Fibroblast of skin of back (primary cell): ENCODE measurements at places on chromosomes 11 and 22.
A peak's percentile ranks its signal among the peaks of the same experiment; 100 is the strongest.

- DNase-seq: no peak
These were observed 84.1 kb downstream of the PDE2A start for GRCh38 chr11:72589802-72590761.

- peak; percentile 13 for DNase-seq
These were observed 77.5 kb downstream of the EFCAB6 start for GRCh38 chr22:43734370-43735150.

DNA sequence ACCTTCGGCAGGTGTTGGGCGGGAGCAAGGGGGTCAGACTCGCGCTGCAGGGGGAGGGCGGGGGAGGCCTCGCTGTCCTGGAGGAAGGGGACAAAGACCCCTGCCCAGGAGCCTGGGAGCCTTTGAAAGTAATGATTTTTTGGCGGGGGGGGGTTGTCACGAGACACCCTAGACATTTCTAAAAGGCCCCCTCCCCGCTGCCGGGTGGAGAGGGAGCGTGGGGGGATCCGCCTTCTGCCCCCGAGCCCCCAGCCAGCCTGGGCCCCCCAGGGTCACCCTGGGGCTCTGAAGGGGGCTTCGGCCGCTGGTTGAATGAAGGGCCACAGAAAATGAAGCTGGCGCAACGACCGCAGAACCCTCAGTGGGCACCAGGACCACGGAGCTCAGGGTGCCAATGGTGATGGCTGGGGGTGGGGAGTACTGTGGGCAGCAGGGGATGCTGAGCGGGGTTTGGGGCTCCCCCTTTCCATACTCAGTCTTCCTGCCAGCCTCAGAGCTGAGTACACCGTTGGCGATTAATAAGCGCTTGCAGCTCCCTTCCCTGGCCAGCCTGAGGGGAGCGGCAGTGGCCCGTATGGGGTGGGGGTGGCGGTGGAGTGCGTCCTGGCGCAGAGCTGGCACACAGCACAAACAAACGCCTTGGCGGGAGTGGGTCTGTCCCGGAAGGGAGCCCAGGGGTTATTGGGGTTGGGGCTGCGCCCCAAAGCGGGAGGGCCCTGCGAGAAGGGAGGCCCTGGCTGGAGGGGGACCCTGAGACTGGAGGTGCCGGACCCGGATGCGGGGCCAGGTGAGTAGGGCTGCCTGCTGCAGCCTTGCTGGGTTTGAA, 1.2 kb upstream of the DUSP8 start:
- DNase-seq: no peak

DNA sequence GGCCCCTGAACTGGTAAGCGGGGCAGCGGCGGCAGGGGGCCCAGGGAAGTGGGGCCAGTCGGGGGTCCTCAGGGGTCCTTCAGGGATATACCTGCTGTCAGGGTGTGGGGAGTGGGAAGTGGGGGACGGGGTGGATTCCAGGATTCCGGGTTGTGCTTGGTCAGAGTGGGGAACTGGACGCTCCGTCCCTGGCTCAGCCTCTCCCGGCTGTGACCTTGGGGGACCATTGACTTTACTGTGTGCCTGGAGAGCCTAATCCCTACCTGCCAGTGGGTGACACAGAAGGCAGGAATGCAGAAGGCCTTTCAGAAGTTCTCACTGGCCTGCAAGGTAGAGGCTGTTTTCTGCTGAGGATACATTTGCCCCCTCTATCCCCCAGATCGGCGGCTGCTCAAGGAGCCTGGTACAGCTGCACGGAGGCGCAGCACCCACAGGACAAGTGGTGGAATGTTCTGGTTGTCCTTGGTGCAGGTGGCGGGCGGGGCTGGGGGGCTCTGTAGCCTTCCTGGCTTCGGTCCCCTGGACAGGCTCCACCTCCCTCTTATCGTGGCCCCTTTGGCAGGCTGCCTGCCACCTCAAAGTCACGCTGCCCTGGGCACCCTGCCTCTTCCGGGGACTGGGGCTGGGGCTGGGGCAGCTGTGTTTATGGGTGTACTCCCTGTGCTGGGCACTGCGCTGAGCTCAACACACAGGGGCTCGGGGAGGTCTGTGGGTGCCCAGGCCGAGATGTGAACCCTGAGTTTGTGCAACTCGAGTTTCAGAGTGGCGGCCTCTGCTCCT, 18.4 kb downstream of the KCNQ1 start:
- DNase-seq: no peak

- peak; percentile 79 for DNase-seq
These were observed 79.3 kb downstream of the ADAMTS15 start for GRCh38 chr11:130527636-130528297.

DNA sequence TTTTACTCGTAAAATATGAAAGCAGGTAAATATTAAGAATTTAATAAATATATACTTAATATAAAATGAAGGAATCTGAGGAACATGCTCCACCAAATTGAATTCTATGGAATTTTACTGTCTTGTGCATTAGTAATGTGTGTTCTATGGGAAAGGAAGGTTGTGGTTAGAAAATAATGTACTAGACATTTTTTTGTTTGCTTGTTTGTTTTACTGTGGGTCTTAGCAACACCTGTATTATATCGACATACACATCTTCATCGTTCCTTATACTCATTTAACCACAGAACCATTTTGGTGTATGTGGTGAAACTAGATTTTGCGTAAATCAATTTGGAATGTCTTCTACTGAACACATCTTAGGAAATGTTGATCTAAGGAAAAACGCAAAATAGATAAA, 114.1 kb upstream of the MTMR2 start:
- DNase-seq: no peak

DNA sequence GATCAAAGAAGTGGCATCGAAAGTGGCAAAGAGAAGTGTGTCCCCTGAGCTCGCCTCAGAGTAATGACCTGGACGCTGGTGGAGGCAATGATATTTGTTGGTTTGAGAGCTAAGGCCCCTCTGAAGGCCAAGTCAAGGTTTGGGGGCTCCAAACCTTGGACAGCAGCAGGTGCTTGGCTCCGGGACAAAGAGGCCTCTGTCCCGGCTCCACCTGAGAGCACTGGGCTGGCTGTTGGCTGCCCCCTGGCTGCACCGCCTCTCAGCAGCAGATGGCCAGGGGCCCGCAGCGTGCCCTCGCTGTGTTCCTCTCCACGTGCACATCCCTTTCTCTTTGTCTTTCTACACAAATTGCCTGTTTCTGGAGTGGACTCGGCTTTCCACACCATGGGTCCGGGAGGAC, 301.3 kb downstream of the NTM start:
- no peak for DNase-seq
